ENCODE measurements at places on chromosomes 3 and 15. TPM values are rescaled to one million over a fixed set of nuclear protein-coding genes. Genes with fewer than 3 reads are reported as not detected.

- no peak for DNase-seq
Measured at GRCh38 chr3:120143676-120144075, 49.4 kb upstream of the GSK3B start.

- no peak for DNase-seq
Measured at GRCh38 chr3:42518800-42519567, 16.5 kb downstream of the VIPR1 start.

The GPR62 gene
- not detected for total RNA-seq

The RHCG gene
- not detected for total RNA-seq

GRCh38 chr15:42080919-42081830 is 13.2 kb downstream of the PLA2G4D start:
- no peak for DNase-seq

DNA sequence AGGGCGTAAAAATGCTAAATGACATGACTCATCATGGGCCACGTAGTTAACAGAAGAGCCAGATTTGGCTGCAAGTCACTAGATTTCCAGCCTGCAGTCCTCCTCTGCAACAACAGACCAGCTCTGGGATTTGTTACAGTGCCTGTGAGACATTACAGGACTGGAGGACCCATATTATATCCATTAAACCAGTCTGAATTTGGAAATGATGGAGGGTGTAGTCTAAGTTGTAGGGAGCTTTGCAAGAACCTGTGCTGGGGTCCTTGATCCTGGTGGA is 10.8 kb downstream of the ZNF774 start:
- peak; percentile 69 for DNase-seq

- peak; percentile 84 for DNase-seq
Measured at GRCh38 chr3:119637679-119638477, 22.5 kb downstream of the POPDC2 start.

GRCh38 chr3:50338965-50339364 is 1.7 kb downstream of the RASSF1 start:
- DNase-seq = no peak

The RPL22L1 gene
- total RNA-seq = 97.0 TPM

DNA sequence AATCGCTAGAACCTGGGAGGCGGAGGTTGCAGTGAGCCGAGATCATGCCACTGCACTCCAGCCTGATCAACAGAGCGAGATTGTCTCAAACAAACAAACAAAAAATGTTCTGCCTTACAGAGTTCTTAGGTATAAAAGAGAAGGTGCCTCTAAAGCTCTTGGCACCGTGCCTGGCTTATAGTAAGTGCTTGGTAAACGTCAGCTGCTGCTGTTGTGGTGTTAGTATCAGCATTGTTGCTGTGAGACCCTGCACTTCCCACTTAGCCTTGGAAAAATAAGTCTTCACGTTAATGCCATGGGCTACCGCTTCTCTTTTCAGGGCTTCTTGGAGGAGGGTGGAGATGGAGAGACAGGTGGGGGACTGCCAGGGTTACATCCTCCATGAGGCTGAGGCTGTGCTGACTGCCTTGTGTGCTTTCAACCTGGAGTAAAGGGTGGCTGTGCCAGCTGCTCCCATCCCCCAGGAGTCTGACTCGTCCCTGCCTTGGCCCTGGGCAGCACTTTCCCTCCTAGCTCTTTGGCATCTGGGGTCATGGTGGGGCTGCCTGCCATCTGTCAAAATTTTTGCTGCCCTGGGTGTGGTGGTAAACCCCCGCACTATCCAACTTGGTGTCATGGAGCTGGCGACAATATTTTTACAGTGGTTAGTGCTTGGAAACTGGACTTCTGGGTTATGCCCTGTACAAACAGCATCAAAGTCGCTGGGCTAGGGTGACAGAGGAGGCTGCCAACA is 17.8 kb downstream of the FLNB start:
- DNase-seq = peak; percentile 75

- no peak for DNase-seq
Measured at GRCh38 chr3:126886217-126886616, 96.7 kb upstream of the PLXNA1 start.

The SNTN gene
- not detected for total RNA-seq
